Effector CD4-positive, alpha-beta T cell (primary cell): ENCODE measurements at places on chromosomes 4 and X.
A peak's percentile ranks its signal among the peaks of the same experiment; 100 is the strongest.

DNA sequence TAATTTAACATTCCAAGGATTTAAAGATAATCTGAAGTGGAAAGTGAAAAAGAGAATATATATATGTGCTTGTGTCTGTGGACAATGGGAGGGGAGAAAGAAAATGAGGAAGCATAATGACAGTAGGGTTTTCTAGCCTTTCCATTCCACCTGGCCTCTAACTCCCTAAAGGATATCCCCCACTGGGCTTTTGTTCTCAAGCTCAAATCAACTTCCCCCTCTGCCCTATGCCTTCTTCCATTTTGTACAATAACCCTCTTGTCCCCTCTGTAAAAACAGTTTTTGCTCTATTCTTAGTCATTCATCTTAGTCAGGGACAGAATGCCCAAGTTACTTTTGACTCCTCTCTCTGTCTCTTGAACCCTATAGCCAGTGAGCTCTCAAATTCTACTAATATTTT lies 23.6 kb downstream of the ANTXR2 start:
- DNase-seq = no peak

DNA sequence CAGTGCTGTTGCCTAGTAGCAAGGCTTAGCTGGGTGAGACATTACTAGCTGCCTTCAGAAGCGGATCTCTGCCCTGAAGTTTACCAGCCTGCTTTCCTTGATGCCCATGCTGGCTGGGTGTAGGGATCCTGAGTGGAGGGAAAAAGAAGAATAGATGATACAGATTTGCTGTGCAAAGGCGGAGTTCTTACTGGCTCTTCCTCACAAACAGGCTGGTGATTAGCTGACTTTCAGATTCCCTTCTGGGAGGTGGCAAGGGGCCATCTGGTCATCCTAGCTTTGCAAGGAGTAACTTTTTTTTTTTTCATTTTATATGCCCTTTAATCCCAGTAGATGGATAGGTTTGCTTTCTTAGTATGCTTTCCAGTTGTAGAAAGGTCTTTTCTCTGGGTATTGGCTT lies 44.8 kb downstream of the SMARCA5 start:
- no peak for DNase-seq

DNA sequence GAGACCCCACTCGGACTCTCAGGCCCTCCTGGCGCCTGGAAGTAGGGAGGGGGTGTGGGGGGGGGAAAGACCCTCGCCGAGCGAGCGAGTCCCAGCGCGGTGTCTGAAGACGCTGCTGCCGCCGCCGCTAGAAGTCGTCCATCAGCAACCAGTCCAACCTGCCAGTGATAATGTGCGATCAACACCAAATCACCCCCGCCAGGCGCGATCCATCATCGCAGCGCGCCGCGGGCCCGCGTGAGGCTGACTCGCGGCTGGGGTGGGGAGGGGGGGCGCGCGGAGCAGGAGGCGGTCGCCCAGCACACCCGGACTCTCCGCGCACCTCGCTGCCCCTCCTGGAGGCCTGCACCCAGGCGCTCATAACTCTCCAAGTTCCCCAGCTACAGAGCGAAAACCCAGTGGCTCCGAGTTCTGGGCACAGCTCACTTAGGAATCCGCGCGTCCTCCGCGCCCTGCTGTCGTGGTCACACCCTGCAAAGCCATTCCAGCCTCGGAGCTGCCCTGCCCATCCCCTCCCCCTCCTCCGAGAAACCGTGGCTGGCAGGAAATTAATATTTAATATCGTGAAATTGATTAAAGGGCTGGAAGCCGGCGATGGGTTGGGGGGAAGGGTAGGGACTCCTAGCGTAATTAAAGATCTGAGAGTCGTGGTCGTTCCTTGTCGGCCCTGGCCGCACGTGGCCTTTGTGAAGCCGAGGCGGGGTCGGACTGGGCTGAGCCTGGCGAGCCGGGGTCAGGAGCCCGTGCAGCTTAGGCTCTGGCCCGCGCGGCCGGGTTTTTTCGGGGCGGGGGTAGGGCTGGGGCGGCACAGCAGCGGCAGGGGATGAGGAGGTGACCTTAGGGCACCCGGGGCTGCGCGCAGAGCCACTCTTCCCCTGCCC lies 58.1 kb upstream of the BCOR start:
- no peak for DNase-seq

DNA sequence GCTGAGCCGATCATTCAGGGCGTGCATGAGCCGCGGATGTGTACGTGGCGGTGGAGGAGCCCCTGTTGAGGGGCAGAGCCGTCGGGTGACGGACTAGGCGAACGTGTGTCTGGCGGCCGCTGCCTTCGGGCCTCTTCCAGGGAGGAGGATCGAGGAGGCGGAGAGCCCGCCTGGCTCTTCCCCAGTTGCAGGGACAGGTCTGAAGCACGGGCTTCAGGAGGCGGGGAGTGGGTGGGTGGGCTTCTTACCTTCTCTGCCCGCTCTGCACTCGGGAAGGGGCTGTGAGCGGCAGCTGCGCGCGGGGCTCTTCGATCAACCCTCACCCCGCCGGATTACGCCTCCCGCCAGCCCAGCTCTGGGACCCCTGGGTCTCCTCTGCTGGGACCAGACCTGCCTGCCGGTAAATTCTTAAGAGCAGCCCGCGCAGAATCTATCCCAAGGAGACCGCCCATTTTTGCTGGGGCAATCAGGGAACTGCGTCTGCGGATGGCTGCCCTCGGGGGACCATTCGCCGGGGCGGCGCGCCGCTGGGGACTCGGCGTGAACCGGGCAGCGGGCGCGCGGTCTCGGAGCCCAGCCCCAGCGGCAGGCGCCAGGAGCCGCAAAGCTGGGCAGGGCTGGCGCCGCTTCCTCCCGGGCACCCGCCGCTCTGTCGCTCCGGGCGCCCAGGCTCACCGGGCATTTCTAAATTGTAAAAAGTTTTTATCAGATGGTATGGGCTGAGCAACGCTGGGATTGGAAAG lies 4.9 kb downstream of the PLAC8 start:
- peak; percentile 36 for DNase-seq

- DNase-seq = no peak
Measured at GRCh38 chrX:15645266-15645665, 19.3 kb downstream of the CLTRN start.

DNA sequence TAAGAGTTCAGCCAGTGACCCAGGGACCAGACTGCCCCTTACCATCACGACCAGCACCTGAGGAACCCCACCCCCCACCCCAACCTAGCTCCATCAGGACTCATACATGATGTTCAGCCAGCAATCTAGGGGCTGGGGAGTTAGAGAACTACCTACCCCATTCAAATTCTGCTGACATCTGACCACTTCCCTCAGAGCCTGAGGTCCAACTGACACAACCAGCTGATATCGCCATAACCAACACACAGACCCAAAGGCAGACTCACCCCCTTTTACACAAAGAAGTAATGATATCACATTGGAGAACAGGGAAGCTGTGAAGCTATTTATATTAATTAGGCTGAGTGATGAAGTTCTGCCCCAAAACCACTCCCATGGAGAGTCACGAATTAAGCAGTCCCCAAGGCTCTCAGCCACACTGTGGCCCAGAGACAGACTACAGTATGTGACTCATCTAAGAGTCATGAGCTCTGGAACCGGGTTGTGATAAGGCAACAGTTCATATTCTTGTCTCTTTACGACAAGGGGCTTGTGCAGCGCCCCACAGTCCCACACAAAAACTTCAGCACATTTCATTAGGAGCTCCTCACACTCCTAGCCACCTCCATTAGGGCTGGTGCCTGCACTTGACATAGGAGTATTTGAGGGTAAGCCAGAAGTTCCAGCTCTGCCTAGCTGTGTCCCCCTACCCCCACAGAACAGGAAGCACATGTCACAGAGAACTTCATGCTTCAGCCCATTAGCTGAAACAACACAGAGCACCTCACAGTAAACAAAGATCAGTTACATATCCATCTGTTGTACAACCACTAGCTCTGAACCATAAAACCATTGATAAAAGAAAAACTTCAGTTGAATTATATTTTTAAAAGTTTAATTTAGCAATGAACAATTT lies 184.7 kb upstream of the ZCCHC13 start:
- no peak for DNase-seq

- no peak for DNase-seq
Measured at GRCh38 chr4:187586892-187587291, 408.7 kb upstream of the ZFP42 start.

GRCh38 chr4:141413366-141413765 lies 192.7 kb downstream of the ZNF330 start:
- DNase-seq = no peak

DNA sequence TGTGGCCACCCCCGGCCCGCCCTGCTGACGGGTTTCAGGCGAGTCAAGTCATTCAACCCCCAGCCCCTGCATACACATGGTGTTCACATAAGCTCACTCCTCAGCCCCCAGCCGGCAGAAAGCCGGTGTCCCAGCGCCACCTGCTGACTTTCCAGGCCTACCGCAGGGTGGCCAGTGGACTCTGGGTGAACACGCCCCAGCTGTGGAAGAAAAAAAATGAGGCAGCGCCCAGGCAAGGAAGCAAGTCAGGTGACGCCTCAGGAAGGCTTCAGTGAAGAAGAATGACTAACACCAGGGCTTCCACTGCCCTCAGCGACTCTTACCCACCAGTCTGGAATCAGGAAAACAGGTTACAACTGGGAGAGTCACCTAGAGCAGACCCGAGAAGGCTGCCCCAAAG lies 15.8 kb downstream of the BCAP31 start:
- peak; percentile 7 for DNase-seq

GRCh38 chrX:118337687-118338086 lies 8.2 kb upstream of the WDR44 start:
- DNase-seq = no peak

DNA sequence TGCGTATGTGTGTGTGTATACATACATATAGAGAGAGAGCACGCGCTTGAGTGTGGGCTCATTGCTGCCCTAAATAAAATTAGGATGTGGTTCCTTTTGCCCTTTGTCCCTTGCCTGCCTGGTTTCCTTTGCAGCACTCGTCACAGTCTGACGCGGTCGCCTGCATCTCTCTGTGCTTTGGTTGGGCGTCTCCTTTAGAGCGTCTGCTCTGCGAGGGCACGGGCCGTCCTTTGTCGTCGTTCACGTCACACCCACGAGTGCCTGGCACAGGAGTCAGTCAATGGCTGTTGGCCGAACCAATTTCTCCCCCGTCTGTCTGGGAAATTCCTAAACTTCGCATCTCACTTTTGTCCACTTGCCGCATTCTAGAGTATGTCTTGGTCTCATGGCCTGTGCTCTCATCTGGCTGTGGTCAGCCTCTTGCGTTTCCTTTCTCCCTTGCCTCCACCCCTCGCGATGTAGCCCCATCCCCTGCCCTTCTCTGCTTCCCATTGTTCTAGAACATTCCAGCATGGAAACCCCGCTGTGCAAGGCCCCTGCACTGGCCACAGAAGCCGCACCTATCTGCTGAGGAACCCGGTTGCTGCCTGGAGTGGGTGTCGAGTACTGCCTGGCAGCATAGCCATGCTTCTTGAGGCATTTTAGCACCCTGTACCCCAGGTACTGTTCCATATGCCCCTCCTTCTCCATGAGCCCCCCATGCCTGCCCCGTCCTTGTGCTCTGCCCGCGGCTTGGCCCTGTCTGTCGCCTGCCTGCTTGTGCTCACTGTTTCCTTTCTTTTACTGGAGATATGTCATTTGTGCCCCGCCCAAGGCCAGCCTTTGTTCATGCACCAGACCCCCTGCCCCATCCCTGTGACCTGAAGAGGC lies 8.0 kb downstream of the MAEA start:
- DNase-seq = no peak

GRCh38 chr4:188986271-188986689 lies 847.0 kb downstream of the TRIML1 start:
- no peak for DNase-seq

GRCh38 chr4:98739751-98740150 lies 81.3 kb upstream of the TSPAN5 start:
- DNase-seq = no peak

- no peak for DNase-seq
Measured at GRCh38 chrX:16589826-16590225, 60.1 kb upstream of the S100G start.

DNA sequence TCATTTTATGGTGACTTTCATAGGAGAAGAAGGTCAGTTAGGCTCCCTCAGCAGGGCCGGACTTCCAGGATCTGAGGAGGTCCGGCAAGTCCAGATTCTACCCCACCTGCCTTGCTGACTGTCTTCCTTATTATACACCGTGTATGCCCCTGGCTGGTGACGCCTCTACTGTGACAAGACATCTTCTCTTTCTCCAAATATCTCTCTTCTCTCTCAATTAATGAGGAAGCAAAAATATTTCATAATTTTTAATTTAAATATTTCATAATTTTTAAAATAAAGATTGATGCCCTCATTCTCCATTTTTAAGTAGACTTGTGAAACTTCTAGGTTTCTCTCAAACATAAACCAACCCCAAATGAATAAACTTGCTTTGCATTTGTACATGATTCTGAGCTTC lies 202.5 kb downstream of the NSUN7 start:
- no peak for DNase-seq
